ENCODE measurements at places on chromosomes 6 and 20. TPM values are rescaled to one million over a fixed set of nuclear protein-coding genes. Genes with fewer than 3 reads are reported as not detected.

NCOA3 gene
- total RNA-seq = 74.2 TPM

DNA sequence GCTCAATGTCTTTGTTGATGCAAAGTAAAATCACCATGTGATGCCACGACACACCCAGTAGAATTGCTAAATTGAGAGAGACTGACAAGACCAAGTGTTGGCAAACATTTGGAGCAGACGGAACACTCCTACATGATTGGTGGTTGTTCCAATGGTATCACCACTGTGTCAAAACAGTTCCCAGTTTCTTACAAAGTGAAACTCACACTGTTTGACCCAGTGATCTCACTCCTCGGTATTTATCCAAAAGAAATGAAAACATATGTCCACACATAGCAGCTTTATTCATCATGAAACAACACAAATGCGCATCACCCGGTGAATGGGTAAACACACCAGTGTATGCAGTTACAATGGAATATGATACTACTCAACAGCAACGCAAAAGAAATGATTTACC lies 74.0 kb upstream of the SULF2 start:
- DNase-seq = no peak

GRCh38 chr20:4234128-4234527 lies 218.8 kb upstream of the RNF24 start:
- DNase-seq = no peak

DNA sequence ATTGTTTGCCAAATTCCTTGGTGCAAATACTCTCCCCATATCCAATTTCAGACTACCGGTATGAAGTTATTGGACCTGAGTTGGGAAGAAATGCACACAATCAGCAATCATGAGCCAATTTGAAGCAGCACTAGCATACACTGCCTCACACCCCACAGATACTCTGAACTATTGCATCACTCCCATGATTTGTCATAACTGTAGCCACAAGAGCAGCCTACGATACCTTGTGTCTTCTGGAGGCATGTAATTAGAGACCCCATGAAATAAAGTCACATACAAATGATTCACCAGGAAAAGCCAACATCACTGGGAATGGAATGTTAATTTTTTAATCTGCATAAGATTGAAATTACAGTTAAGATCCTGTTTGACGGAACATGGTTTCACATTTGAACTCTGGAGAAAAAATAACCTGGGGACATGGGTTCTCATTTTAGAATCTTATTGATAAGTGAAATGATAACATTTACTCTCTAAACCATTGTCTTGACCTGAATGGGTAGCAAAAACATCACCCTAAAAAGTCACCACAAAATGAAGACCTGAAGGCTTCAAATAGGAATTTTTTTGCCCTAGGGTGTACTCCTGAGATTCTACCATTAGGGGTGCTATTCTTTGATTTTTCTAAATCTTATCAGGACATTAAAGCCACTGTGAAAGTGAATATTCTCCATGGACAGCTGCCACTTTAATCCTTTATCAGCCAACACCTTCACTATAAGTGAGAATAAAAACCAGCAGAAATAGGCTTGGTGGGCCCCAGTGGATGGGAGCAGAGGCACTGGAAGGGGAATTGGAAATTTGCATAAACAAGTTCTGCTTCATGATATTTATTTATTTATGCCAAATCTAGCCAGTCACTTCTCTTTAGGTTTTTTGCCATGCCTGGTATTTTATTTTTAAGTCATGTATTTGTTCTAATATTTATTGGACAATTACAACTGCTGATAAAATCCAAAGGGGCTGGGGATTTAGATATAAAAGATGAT lies 34.5 kb upstream of the HBS1L start:
- no peak for DNase-seq

DNA sequence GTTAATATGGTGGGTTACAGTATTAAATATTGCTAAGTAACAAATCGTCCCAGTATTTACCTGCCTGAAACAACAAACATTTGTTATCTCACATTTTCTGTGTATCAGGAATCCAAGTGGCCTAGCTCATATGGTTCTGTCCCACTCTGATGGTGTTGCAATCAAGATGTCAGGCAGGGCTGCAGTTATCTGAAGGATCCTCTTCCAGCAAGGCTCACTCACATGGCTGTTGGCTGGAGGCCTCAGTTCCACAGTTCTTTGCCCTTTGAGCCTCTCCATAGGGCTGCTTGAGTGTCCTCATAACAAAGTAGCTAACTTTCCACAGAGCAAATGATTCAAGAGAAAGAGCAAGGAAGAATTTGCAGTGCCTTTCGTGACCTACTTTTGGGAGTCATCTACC lies 17.7 kb downstream of the RAB22A start:
- DNase-seq = no peak

TUBB1 gene
- not detected for total RNA-seq

DNA sequence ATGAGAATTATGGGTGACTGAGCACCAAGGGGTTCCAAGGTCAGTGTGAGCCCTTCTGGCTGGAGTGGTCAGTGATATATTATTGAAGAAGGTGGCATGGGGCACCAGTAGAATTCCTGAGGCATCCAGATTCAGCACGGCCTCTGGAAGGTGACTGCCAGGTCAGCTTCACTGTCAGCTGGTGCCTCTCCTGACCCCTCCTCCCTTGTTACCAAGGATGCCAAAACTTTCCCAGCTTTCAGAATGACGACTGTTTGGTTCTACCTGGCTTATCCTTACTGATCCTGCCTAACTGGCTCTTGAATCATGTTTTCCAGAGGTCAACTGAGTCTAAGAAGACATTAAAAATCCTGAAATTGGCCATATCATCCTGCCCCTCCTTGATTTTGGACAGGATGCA lies 189.2 kb upstream of the AGPAT4 start:
- DNase-seq = no peak

GRCh38 chr6:81735756-81736380 lies 16.6 kb downstream of the TENT5A start:
- DNase-seq = no peak

GRCh38 chr20:47623206-47623605 lies 121.5 kb downstream of the NCOA3 start:
- no peak for DNase-seq

GRCh38 chr6:11172501-11173327 lies 59.8 kb downstream of the NEDD9 start:
- peak; percentile 81 for DNase-seq

KHDC1L gene
- not detected for total RNA-seq

- no peak for DNase-seq
Measured at GRCh38 chr6:42962502-42963178, 2.1 kb downstream of the GNMT start.

GRCh38 chr6:30700340-30700739 lies 9.6 kb upstream of the NRM start:
- DNase-seq = no peak

- no peak for DNase-seq
Measured at GRCh38 chr6:62775427-62776022, 435.7 kb upstream of the FKBP1C start.

GRCh38 chr6:69370763-69371162 lies 426.0 kb downstream of the LMBRD1 start:
- no peak for DNase-seq

- DNase-seq = no peak
Measured at GRCh38 chr6:39476151-39476550, 153.6 kb upstream of the KCNK16 start.

ID4 gene
- not detected for total RNA-seq

DNA sequence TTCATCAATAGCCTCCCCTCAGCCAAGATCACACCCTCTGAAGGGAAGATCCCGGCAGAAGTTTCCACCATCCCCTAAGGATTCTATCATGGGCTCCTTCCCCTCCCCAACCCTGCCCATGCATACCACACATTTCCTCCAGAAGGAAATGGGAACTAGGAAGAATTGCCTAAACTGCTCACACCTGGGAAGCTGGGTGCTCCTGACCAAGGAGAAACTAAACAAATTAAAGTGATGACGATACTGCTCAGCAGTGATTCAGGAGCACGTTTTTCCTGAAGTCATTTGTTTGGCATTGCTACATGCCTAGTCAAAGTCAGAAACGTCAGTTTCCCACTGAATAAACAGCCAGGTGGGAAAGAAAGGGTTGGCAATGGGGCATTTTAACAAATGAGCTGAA lies 136.1 kb upstream of the CDYL start:
- DNase-seq = no peak

- DNase-seq = no peak
Measured at GRCh38 chr20:46572153-46572552, 21.7 kb upstream of the OCSTAMP start.

GRCh38 chr6:15845492-15845891 lies 182.7 kb upstream of the DTNBP1 start:
- DNase-seq = no peak

CCM2L gene
- total RNA-seq = not detected

DNA sequence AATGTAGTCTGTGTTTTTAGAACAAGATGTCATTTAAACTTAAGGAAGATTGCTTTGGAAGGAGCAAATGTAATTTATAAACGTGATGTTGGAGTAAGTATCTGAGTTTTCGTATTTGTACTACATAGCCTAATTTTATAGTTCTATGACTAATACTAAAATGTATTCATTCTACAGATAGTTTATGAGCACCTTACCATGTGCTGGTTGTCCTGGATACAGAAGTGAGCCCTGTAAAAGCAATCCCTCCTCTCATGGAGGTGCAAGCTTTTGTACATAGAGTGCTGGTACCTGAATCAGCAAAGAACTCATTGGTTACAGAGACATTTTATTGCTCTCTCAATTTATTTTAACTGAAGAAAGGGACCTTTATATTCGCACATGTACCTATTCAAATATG lies 27.1 kb downstream of the TBPL1 start:
- no peak for DNase-seq

DNA sequence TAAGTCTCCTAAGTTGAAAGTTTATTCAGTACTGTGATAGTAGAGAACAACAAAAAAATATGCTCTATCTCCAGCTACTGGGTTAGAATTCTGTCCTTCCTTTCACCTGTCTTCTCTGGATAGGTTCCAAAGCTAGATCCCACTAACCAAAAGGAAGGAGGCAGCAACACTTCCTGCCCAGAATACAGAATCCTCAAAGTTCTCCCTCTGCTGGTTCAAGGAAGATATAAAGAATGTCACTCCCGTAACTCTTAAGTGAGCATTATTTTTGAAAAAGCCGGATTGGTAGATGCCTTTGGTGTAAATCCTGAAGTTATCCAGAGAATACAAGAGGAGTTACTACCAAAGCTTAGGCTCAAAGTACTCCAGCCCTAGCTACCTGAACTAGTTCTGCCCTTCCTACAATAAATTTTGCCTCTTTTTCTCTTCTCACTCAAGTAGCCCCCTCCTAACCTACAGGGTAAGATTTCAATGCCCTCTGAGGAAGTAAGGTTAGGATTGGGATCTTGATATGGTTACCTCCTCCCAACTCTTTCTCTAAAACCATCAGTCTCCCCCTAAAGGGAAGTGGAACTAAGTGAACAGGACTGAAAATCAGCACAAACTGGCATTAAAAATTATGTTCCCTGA lies 26.0 kb upstream of the CRIP3 start:
- no peak for DNase-seq

DNA sequence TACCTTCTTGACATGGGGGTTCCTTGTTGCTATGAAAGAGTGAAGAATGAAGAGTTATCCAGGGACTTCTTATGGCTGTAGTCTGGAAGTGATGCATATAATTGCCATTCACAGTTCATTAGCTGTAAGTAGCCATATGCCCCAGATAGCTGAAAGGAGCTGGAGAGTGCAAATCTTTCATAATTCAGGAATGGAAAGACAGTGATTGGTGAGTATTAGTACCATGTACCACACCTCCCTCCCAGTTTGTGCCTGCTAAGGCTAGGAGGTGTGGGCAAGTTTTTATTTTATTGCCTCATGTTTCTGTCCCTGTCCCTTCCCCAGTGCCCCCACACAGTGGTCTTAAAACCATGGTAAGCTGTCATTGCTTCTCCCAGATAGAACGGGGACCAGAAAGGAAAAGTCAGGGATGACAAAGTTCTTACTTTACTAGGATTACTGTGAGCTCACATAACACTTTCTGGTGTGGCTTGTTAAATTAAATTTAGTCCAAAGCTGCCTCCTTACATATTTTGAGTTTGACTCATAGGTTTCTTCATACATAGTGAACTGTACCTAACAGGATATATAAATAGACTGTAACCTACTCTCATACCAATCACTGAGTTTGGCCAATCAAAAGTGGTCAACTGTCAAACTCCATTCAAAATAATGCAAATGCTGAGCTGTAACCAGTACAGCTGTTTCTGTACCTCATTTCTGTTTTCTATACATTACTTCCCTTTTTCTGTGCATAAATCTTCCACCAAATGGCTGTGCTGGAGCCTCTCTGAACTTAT lies 119.4 kb downstream of the RFPL4B start:
- no peak for DNase-seq

CDC5L gene
- 22.8 TPM for total RNA-seq

- no peak for DNase-seq
Measured at GRCh38 chr20:881051-881782, 34.9 kb downstream of the ANGPT4 start.

GRCh38 chr6:108699290-108700041 lies 138.7 kb downstream of the FOXO3 start:
- DNase-seq = no peak

SOBP gene
- total RNA-seq = 1.2 TPM

All from activated naive CD8-positive, alpha-beta T cell treated with anti-CD3 and anti-CD28 coated beads, Interleukin-2, amount 10 ng/mL, durations not matched to agents 7 days and 5 days (primary cell).